ENCODE measurements at places on chromosomes 7 and 10.

GRCh38 chr10:100670828-100671479, 74.4 kb upstream of the PAX2 start:
- DNase-seq, result no peak

DNA sequence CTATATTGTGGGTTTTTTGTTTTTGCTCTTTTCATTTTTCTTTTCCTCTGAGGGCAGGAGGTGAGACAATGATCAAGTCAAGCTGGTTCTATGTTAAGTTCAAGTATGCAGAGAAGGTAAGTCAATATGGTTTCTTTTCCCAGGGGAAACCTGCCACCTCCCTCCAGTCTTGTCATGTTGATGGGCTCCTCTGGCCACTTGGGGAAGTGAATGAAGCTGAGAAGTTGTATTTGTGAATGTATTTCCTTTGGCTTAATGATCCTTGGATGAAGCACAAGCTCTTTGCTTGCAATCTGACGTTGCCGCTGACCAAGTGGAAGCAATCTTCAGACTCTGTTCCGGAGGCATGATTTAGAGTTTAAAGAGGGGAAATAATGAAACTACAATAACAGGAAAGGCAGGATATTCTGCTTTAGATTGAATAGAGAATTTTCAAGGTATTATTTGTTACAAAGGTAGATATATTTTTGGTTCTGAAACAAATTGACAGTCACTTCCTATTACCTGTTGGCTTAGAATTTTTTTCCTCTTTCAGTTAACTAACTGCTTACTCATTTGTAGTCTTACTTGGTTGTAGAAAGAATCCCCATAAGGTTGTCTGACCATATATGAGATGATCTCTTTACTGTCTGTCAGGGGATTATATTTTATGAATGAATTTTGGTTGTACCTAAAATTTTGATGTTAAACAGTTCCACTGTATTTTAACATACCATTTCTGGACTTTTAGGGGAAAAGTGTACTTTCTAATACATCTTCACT, 369.6 kb downstream of the AUTS2 start:
- no peak for DNase-seq

DNA sequence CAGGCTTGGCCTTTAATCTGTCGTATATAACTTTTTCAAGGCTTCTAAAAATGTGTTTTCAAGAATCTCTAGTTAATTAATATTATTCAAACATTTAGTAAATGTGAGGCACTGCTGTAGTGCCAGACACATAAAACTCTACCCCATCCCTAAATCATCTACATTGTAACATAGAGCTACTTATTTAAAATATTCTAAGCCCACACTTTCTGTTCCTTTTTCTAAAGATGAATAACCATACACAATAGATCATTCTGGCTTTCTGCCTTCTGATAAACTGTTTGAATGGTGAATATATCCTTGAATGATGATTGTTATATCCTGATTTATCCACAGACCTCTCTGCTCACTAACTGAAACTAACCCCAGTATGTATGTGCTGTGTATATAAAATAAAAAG, 41.4 kb downstream of the BRAF start:
- DNase-seq, result no peak

- DNase-seq, result no peak
Observed at GRCh38 chr7:138608275-138608674, 92.9 kb downstream of the SVOPL start.

DNA sequence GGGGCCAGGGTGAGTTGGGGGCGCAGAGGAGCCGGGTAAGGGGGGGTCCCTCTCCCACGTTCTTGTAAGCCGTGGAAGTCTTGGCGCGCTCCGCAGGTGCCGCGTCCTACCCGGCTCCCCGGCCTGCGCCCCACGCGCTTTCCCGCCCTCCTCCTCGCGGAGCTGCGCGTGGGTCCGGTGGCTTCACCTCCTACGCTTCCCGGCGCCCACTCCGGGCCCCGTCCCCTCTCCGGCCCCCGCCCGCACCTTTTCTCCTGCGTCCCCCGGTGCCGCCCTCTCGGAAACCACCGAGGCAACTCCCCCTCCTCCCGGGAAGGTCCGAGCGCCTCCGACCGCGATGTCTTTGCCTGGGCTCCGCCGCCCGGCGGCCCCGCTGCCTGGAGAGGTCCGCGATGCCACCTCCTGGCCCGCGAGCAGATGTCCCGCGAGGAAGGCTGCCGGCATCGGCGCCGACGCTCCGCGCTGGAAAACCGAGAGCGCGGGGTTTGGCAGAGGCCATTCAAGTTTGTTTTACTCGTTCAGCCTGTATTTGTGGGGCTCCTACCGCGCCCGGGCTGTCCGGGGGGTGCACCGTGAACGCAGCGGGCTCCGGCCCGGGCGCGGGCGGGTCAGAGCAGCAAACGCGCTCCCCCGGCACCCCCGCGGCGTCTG, 2.4 kb upstream of the NKX6-2 start:
- DNase-seq, result no peak

DNA sequence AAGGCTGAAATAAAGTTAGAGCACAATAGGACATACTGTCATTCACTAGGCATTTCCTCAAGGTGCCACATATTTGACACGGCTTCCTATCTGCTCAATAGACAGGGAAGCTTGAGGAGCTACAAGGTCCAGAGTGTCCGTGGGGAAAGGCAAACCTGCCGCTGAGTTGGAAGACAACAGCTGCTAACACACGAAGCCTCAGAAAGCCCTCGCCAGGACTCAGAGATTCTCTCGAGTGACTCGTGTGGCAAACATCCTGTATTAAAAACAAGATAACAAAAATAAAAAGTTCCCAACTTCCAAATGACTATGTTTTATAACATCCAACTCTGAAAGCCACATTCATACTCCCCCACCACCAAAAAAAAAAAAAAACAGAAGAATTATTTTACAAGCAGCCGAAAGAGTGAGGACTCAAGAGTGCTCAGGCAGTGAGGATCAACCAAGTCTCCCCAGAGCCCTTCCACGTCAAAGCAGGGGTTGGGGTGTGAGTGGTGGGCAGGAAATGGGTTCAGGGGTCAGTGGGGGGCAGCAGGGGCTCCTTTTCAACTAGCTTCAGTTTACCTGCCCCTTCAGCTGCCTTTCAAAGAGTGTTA, 67.6 kb downstream of the STK17A start:
- no peak for DNase-seq

- peak; percentile 63 for DNase-seq
Observed at GRCh38 chr7:151110941-151111645, 24.8 kb downstream of the AGAP3 start.

GRCh38 chr10:123621916-123622315, 44.2 kb upstream of the GPR26 start:
- DNase-seq, result no peak

- no peak for DNase-seq
Observed at GRCh38 chr7:28107960-28108359, 72.6 kb downstream of the JAZF1 start.

GRCh38 chr7:148461392-148462179, 129.0 kb upstream of the C7orf33 start:
- DNase-seq, result no peak

DNA sequence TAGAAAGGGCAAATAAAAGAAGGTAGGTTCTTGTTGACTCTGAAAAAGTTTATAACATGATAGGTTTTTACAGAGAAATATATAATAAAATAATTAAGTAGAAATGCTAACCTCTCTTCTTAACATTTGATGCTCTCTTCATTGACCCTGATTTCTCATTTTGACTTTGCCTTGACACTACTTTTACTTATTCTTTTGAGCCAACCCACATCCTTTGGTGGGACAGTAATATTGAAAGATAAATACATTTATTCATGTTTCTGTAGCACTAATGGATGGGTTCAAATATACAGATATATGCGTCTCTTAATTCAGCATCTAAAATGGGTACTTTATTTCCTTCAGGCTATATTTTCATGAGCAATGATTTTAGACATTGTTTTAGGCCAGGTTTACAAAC, 34.4 kb downstream of the DDC start:
- no peak for DNase-seq

DNA sequence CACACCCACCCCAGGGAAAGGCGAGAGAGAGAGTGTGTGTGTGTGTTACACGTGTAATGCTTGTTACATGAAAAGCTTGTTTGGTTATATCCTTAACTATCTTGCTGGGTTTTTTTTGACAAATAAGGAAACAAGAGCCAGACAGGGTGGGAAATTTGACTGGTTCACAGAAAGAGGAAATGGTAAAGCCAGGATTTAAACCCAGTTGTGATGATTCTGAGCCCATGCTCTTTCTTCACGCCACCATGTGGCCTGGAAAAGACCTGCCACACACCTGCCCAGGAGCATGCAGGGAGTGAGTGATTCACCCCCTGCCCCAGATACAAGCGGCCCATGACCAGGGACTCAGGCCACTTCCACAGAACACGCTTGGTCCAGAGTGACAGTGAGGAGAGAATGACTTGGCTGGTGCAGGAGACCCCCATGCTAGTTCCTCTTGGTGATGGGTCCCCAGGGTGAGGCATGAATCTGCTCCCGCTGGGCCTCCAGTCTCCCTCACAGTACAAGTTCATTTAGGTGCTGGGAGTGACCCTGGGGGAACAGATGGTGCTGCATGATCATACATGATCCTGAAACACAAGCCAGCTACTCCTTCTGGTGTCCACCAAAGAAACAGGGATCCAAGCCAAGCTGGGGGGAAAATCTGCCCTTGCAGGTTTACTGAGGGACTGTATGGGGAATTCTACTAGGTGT, 21.0 kb upstream of the EIF5AL1 start:
- DNase-seq, result no peak

- no peak for DNase-seq
Observed at GRCh38 chr10:35327790-35328403, 8.4 kb upstream of the CCNY start.

DNA sequence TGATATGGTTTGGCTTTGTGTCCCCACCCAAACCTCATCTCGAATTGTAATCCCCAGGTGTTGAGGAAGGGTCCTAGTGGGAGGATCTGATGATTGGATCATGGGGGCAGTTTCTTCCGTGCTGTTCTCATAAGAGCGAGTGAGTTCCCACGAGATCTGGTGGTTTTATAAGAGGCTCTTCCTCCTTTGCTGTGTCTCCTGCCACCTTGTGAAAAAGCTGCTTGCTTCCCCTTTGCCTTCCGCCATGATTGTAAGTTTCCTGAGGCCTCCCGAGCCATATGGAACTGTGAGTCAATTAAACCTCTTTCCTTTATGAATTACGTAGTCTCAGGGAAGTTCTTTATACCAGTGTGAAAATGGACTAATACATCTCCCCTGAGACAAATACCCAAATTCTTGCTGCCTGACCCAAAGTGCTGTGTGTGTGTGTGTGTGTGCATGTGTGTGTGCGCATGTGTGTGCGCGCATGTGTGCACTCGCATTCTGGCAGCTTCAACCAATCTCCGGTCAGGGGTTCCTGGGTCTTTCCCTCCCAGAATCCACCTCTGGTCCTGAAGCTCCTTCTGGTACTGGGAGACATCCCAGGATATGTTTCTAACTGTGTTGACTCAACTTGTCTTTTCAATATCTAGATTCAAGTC, 98.1 kb upstream of the LRRC4 start:
- DNase-seq, result no peak

DNA sequence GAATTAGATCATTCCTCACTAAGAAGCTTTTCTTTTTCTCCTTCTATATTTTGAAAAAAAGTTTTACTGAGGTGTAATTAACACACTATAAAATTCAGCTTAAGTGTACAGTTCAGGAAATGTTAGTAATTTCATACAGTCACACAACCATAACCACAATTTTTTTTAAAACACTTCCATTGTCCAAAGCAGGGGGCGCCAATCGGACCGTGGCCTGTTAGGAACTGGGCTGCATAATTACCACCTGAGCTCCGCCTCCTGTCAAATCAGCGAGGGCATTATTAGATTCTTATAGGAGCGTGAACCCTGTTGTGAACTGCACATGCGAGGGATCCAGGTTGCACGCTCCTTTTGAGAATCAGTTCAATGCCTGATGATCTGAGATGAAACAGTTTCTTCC, 427.1 kb downstream of the TFEC start:
- DNase-seq, result no peak

DNA sequence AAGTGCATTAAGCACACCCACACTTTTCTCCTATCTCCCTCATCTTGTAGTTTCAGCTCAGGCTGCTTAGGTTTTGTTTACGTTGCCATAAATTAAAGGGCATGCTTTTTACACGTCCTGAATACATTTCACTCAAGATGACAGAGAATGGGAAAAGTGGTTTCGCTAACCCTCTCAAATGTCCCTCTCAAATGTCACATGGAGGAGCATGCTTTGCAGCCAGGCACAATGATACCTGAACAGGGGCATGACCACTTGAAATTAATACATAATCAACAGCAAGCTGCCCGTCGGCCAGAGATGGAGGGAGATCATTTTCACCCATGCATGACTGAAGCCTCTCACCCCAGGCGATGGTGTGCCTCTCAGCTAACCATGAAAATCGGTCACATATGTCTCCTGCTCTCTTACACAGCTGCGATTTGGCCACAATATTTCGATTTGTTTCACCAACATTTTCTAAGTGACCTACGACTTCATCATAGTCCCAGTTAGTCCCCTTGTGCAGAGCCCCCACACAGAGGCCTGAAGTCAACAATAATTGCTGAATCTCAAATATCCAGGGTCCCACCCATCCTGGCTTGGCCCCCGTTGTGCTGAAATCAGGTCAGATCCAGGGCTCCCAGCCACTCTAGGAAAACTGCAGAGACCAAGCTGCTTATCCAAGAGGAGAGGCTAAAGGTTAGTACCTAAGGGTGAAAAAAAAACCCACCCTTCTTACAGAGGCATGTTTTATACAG, 373.9 kb upstream of the NFE2L3 start:
- DNase-seq, result peak; percentile 96

- no peak for DNase-seq
Observed at GRCh38 chr10:118412932-118413331, 70.8 kb upstream of the FAM204A start.

DNA sequence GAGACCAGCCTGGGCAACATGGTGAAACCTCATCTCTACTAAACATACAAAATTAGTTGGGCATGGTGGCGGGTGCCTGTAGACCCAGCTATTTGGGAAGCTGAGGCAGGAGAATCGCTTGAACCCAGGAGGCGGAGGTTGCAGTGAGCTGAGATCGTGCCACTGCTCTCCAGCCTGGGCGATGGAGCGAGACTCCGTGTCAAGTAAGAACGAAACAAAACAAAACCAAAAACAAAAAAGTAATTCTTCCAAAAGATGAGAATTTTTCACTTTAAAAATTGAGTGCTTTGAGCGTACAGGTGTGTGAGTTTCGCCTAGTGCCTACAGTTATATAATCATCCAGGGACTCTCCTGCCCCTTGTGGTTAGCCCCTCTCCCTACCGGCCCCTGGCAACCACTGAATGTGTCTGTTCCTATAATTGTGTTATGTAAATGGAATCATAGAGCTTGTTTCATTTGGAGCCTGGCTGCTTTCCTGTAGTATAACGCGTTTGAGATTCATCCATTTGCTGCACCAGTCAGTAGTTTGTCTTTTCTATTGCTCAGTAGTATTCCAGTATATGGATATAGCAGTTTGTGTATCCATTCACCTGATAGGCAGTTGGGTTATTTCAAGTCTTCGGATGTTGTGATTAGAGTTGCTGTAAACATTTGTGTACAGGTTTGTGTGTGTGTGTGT, 80.0 kb downstream of the RBM33 start:
- DNase-seq, result no peak

- no peak for DNase-seq
Observed at GRCh38 chr7:44447874-44448425, 42.5 kb downstream of the NUDCD3 start.

- DNase-seq, result no peak
Observed at GRCh38 chr10:113301342-113301984, 251.4 kb upstream of the HABP2 start.

- DNase-seq, result no peak
Observed at GRCh38 chr10:113095419-113096127, 145.5 kb downstream of the TCF7L2 start.
